ENCODE measurements at places on chromosomes 5 and 9.
A peak's percentile ranks its signal among the peaks of the same experiment; 100 is the strongest.

- DNase-seq: no peak
Measured at GRCh38 chr9:78552802-78553201, 255.9 kb downstream of the PSAT1 start.

GRCh38 chr9:37198039-37198729 is 77.8 kb downstream of the ZCCHC7 start:
- no peak for DNase-seq

GRCh38 chr5:116025866-116026265 is 6.4 kb upstream of the ARL14EPL start:
- DNase-seq: no peak

DNA sequence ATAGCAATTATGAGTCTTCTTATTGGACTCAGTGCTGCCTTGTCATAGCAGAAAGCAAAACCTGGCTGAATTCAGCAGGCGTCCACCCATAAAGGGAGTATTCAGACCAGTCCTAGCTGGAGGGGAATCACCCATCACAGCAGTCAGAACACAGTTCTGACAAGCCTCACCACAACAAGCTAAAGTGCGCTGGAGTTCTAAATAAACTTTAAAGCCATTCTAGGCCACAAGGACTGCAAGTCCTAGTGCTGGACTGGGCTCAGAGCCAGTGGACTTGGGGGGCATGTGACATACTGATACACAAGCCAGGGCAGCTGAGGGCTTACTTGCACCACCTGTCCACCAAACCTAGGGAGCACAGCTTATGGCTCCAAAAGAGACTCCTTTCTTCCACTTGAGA is 115.3 kb upstream of the PCSK5 start:
- DNase-seq: no peak

GRCh38 chr9:3961409-3961808 is 338.5 kb downstream of the GLIS3 start:
- DNase-seq: no peak

DNA sequence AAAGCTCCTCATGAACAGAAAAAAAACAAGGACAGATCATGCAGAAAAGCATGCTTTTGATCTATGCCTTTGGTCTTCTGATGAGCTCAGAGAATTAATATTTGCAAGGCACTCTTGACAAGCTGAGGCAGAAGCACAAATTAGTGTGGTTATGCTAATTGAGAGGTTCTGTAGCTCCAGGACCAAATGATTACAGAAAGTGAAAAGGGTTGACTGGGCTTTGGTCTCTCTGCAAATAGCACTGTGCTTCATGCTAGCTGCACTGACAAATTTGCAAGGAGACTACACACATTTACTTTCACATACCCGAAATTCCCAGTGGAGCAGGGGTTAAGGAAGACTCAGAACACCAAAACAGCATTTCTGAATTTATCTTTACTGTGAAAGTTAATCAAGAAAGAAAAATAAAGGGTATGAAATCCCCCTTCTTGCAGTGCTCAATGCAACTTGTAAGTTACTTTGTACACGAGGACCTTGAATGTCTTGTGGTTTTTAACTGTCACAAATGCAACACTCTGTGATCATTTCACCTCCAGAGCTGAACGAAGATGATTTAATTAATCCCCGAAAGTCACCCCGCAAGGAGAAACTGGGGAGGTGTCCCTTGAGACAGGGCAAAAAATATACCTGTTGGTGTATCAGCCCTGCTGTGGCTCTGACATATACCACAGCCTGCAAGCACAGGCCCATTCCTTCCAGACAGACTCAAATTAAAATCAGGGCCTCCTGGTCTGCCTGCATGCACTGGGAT is 11.9 kb downstream of the RAPGEF1 start:
- DNase-seq: no peak

- no peak for DNase-seq
Measured at GRCh38 chr5:67027171-67027570, 169.4 kb downstream of the CD180 start.

GRCh38 chr5:95725937-95726810 is 5.0 kb upstream of the RHOBTB3 start:
- DNase-seq: no peak

GRCh38 chr5:89435347-89435746 is 552.4 kb upstream of the MEF2C start:
- DNase-seq: no peak

- DNase-seq: no peak
Measured at GRCh38 chr9:129761901-129762369, 9.1 kb upstream of the PTGES start.

DNA sequence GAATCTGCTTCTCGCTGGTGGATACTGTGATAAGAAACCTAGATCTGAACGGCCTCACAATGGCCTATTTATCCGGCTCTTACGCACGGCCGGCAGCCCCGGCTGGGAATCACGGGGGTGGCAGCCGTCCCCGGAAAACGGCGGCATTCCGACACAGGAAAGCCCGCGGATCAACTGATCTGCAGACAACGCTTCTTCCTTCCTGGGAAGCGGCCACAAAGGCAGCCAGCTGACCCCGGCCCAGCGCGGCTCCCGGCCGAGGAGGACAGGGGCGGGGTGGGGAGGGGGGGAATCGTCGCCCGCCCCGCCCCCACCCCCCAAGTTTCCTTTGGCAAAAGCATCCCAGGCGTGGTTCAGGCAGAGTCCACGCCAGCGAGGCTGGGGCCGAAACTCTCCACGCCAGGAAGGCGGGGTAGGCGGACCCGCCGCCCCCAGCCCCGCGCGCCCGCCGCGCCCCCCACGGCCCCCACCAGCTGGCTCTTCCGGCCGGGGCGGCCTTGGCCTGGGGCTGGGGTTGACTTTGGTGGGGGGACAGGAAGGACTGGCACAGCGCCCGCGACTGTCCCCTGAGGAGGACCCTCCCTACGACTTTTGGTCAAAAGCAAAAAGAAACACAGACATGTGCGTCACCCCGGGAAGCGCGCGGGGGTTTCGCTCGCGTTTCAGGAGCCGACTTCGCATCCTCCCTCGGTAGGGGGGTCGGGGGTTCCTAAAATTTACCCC is 247.7 kb upstream of the ANKRD55 start:
- peak; percentile 32 for DNase-seq

GRCh38 chr9:127873886-127874285 is 3.6 kb downstream of the AK1 start:
- peak; percentile 93 for DNase-seq

- DNase-seq: no peak
Measured at GRCh38 chr5:137264041-137264440, 235.1 kb downstream of the SPOCK1 start.

GRCh38 chr9:126695186-126695585 is 81.5 kb downstream of the LMX1B start:
- no peak for DNase-seq

GRCh38 chr9:128162215-128163026 is 2.4 kb downstream of the BBLN start:
- peak; percentile 98 for DNase-seq

DNA sequence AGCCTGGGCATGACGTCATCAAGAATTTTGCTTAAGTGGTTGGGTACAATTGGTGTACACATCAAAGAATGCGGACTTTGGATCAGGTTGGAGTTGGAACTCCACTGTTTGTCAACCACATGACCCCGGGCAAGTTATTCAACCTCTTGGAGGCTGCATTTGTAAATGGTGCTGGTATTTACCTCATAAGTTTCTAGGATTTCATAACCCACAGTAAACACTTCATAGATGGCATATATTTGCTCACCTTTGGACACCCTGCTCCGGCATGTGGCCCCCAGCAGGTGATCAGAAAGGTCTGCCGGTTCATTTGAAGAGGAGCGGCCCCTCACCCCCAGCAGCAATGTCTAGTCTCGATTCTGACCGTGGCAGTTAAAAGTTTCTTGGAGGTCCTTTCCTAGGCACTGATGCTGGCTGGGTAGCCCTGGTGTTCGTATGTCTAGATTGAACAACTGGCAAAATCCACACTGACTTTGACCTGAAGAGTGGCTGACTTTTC is 60.6 kb downstream of the IL6ST start:
- DNase-seq: no peak

- no peak for DNase-seq
Measured at GRCh38 chr9:113781896-113782295, 94.2 kb upstream of the ZNF618 start.

GRCh38 chr5:94674490-94675382 is 56.3 kb downstream of the SLF1 start:
- no peak for DNase-seq

GRCh38 chr5:80963966-80964481 is 3.9 kb downstream of the RASGRF2 start:
- no peak for DNase-seq

DNA sequence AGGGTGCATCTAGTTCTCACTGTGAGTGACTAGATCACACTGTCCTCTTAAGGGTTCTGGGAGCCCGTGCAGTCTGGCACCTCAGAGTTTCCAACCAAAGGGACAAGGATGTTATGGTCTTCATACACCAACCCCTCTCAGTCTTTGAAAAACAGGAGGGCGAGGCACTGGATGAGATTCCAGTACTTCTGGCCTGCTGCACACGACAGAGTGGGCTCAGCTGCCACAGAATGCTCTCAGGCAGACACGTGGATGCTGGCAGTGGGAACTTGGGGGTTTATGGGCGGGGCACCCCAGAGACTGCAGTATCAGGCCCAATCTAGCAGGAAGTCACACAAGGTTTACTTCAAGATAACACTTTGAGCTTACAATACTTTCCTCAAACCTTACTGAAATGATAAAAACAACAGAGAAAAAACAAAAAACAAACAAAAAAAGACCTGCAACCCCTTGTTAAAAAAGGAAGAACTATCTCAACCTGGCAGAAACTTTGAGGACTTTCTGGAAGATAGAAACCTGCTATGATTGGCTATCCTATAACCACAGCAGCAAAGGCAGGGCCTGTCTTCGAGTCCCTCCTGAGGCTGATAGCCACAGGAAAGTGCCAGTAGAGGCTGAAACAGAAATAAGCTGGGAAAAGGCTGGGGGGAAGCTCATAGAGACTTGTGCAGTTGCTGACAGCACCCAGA is 28.3 kb upstream of the TGFBR1 start:
- no peak for DNase-seq

- DNase-seq: no peak
Measured at GRCh38 chr5:67290655-67291054, 94.1 kb upstream of the CD180 start.

DNA sequence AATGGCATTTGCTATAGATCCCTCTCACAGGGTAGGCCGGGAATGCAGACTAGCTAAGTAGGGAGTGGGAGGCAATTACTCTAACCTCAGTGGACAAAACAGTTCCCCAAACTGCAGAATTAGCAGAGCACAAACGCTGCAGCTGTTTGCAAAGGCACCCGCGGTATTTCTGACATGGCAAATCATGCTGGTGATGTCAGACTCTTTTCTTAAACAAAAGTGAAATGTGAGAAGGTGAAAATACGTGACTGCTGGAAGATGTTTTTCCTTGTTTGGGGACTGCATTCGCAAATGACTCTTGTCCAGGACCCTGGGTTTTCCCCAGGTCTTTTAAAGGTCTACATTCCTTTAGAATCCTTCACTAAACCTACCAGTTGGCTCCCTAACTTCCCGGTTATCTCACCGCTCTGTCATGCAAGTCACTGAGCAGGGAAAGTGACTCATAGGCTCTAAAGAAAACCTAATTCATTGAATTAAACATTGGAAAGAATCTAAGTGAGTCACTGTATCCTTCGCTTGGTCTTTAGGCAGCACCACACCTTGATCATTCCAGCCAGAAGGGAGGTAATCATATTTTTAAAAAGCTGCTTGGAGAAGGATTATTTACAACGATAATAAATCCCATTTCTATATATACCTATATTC is 91.5 kb upstream of the DNAH5 start:
- peak; percentile 68 for DNase-seq

DNA sequence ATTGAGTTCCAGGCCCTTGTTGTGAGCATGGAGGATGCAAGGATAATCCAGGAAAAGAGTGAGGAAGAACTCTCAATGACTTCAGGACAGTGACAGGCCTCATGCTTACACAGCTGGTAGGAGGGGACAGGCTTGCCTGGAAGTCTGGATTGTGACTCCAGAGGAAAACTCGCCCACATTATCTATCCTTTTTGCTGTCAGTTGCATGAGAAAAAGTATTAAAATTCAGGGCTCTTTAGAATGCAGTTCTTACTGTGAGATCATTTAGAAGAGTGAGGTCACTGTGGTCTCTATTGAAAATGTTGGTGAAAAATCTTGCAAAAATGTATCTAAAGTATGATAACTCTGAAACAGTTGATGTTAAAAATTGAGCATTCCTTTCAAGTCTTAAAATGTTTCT is 30.5 kb downstream of the NTRK2 start:
- DNase-seq: no peak

GRCh38 chr5:158614951-158615350 is 484.8 kb downstream of the EBF1 start:
- DNase-seq: no peak

DNA sequence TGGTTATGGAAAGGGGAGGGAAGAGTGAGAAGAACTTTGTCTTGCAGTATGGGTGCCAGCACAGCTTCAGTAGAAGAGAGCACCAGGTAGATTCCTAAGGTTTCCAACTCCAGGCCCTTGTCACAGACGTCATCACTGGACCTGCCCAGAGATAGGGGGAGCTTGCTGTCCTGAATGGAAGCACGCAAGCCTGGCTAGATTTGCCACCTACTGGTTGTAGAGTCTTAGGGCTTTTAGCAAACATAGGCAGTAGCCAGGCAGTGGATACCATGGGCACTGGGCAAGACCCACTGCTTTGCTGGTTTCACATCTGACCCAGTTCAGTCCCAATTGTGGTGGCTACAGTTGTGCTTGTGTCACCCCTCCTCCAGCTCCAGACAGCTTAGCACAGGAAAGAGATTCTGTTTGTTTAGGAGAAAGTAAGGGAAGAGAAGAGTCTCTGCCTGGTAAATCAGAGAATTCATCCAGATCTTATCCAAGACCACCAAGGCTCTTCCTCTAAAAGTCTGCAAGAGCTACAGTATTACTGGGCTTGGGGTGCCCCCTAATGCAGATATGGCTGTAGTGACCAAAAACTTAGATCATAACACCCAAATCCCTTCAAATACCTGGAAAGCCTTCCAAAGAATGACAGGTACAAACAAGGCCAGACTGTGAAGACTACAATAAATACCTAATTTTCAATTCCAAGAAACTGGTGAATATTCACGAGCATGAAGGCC is 158.9 kb downstream of the HINT1 start:
- DNase-seq: no peak

DNA sequence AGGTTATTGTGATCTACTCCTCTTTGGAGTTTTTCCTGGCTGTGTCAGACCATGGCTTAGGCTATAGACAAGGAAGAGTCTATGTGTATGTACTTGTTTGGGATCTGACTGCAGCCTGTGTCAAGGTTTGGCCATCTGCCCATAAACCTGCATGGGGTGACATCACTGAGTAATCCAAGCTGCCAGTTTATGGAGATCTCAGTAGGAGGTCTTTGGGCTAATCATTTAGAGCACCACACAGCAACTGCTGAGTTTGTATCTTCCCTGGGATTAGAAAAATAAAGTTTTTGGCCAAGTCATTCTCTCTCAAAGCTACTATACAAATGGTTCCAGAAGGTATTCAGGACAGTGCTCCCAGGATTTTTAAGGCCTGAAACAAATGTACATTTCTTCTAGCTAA is 65.5 kb upstream of the HSPB3 start:
- DNase-seq: peak; percentile 45

- no peak for DNase-seq
Measured at GRCh38 chr9:129052592-129052991, 16.2 kb downstream of the MIGA2 start.
